Stimulated activated CD4-positive, alpha-beta T cell treated with anti-CD3 and anti-CD28 coated beads, Interleukin-4, amount 100 ng/mL, for 4 hours (primary cell): ENCODE measurements at places on chromosomes 4 and X.

- no peak for DNase-seq
These were observed 51.2 kb upstream of the HCCS start for GRCh38 chrX:11059933-11060332.

DNA sequence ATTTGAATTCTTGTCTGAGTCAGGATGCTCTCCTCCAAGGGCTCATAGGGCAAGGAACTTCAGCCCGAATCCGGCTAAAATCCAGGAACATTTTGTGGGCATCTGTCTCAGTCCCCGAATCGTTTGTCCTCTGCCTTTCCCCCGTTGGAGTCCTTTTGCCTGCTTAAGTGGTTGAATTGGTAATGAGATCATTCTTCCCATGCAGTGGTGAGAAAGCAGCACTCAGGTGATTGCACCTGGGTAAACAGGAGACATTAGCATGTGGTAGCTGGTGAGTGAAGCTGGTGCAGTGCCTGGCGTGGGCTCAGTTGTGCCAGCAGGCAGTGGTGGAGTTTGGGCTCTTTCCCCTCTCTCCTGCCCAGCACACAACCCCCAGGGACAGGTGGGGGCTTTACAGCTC, 61.9 kb upstream of the MTM1 start:
- DNase-seq: no peak

GRCh38 chr4:186169945-186170802, 21.2 kb upstream of the CYP4V2 start:
- no peak for DNase-seq

DNA sequence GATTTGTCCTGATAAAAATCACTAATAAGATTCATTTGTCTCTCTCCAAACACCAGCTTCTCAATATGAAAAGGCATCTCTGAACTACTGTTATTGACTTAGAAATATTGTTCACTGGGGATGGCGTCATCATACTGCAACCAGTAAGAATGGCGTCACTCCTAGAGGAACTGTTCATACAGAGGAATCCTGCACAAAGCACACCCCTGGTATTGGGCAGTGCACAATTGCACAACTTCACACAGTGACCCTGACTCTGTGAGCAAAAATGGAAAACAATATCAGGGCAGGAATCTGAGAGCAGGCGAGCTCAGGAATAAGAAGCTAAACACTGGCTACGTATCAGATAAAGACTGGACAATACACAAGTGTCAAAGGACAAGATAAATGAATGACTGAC, 66.7 kb upstream of the PNPLA4 start:
- DNase-seq: no peak
